ENCODE measurements at places on chromosomes 5 and 9.

- no peak for DNase-seq
These were observed 291.4 kb downstream of the CSNK1G3 start for GRCh38 chr5:123803359-123803758.

DNA sequence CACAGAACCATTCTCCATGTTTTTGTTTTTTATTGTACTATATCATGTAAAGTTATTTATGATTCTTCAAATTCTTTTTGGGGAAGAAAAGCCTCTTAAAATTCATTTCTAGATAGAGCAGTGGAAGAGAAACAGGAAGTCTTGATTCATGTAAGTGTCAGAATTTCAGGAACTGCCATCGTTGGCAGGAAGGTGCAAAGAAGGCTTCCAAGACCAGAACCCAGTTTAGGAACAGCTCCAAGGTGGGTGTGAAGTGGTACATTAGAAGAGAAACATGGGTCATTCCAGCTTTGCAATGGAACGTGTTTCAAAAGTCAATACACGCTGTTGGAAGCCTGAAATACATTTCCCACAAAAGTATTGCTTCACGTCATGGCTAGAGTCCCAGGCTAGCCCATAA, 14.8 kb downstream of the SAXO1 start:
- DNase-seq: no peak

DNA sequence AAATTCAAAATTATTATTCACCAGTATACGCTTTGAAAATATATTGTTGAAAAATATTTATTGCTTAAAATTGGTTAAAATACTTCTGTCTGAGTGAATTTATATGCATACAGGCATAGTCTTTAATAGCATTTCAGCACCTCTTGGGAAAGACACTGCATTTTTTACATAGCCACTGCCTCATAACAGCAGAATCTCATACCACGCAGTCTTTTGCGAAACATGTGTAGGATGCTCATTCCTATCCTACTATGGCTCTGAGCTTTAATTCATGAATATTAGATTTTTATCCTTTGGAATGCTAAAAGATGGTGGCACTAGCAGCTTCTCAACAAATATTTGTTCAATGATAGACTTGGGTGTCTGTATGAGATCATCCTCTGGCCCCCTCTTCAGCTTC, 94.0 kb upstream of the SH3GL2 start:
- no peak for DNase-seq

DNA sequence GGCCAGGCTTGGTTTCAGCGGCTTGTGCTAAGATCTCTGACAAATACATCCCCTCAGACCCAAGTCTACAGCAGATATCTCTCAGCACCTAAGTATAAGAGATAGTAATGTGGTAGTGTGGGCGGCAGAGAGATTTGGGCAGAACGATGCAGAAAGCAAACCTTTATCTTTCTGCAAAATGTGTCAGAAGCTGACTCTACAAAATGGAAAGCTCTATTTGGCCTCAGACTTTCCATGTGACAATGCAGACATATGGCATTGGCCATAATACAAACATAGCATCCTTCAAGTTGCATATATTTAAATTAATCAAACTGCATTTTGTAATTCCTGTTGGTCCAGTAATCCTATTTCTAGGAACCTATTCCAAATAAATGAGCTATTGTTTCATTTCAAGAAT, 102.5 kb upstream of the RAI14 start:
- DNase-seq: no peak

- DNase-seq: peak; percentile 49
These were observed 26.5 kb upstream of the DOCK2 start for GRCh38 chr5:169610606-169611005.

DNA sequence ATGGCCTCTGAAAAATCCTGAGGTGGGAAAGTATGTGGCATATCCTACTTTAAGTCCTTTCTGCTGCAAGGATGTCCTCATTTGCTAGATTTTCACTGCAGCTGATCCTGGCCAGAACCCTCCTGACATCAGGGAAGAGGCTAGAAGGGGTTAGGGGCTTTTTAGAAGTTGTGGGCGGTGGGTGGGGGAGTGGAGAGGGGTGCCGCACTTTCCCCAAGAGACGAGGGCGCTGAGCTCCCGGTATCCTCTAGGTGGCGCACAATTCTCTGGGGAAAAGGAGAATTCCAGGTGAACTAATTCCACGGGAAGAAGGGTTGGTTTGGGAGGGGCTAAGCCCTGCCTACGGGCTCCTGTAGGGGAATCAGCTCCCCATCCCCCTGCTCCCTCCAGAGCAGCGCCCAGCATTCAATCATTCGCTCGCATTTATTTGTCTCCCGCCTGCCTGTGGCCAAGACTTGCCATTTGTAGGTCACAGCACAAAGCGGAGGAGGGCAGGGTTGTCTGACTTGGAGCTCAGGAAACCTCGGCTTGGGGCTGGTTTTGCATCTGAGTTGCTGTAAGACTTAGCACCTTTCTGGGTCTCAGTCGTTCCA, 42.9 kb upstream of the HAND1 start:
- DNase-seq: peak; percentile 51

Measured in A172 (cell line).